ENCODE measurements at places on chromosomes 6 and 20. TPM values are rescaled to one million over a fixed set of nuclear protein-coding genes. Genes with fewer than 3 reads are reported as not detected.

Gene HTR1E
- not detected for total RNA-seq

DNA sequence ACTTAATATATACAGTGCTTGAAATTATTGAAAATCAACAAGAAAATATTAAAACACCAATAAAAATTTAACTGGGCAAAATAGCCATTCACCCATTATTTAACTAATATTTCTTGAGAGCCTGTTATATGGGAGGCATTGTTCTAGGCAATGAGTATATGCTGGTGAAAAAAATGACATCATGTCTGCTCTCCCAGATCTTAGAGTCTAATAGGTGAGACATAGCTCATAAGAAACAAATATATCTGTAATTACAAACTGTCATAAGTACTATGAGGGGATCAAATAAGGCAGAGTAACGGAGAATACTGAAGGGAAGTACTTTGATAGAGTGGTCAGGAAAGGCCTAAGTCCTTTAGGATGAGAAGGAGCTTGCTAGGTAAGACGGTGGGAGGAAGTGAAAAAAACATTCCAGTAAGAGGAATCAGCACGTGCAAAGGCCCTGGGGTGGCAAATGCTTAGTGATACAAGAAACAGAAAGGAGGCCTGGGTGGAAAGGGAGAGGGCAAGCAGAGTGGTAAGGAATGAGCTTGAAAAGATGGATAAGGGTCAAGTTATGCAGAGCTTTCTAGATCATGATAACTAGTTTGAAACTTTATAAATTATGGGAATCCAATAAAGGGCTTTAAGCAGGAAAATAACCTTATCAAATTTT lies 12.2 kb upstream of the FYN start:
- no peaks in the 10 kb centered on the region for H3K27me3 ChIP-seq
- no peak overlapping the region for H3K27ac ChIP-seq
- H3K4me3 ChIP-seq, result no peak overlapping the region
- H3K36me3 ChIP-seq, result no peaks in the 10 kb centered on the region
- DNase-seq, result no peak

GRCh38 chr20:8933381-8933807 lies 135.5 kb upstream of the PLCB4 start:
- no peaks in the 10 kb centered on the region for H3K36me3 ChIP-seq
- H3K27ac ChIP-seq, result no peak overlapping the region
- H3K27me3 ChIP-seq, result no peaks in the 10 kb centered on the region
- no peak overlapping the region for H3K4me3 ChIP-seq
- DNase-seq, result no peak

DNA sequence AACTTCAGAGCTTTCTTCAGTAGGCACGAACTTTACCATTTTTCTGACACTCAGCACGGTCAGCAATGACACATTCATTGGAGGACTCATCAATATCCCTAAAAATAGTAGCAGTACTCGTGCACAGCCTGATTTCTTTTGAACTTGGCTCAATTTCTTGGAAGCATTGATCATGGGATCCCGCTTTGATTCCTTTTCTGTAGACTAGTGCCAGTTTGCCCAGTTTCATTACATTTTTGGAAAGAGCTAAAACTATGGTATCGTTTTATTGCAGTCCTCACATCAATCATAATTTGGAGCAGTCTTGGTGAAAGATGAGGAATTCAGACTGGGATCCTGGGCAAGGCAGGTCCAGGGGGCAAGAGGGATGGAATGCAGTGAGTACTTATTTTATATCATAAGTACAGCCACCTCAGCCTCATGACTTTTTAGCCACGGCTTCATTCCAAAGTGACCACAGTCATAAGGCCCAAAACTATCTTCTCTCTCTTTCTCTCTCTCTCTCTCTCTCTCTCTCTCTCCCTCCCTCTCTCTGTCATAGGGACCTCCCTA lies 170.9 kb upstream of the AKAP12 start:
- peak overlapping the region; percentile 98 for H3K27ac ChIP-seq
- H3K36me3 ChIP-seq, result peaks cover 10% of the 10 kb centered on the region
- H3K4me3 ChIP-seq, result peak overlapping the region; percentile 37
- peaks cover 66% of the 10 kb centered on the region for H3K4me1 ChIP-seq
- no peak for DNase-seq

DNA sequence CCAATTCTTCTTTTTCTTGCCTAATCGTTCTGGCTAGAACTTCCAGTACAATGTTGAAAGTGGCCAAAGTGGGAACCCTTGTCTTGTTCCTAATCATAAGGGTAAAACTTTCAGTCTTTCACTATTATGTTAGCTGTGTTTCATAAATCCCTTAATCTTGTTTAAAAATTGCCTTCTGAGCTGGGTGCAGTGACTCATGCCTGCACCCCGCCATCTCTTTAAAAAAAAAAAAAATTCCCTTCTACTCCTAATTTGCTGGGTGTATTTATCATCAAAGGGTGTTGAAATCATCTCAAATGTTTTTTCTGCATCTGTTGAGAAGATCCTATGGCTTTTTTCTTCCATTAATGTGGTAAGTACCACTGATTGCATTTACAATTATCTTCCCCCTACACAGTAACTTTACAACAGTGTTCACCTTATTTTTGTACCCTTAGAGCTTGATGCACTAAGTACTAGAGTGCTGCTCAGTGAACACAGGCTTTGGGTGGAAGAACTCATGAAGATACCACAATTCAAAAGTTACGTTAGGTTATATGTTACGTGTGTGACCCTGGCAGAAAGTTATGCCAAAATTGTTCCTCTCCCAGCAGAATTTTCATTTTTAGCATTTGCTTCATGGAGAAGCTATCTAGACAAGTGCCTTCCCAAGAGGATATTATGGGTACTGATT lies 9.7 kb downstream of the SNRPB start:
- DNase-seq, result no peak
- H3K27me3 ChIP-seq, result no peaks in the 10 kb centered on the region
- no peaks in the 10 kb centered on the region for H3K4me1 ChIP-seq
- H3K27ac ChIP-seq, result no peak overlapping the region
- no peak overlapping the region for H3K4me3 ChIP-seq

- H3K4me1 ChIP-seq, result no peaks in the 10 kb centered on the region
- H3K27me3 ChIP-seq, result no peaks in the 10 kb centered on the region
- no peak overlapping the region for H3K27ac ChIP-seq
- no peaks in the 10 kb centered on the region for H3K36me3 ChIP-seq
- no peak for DNase-seq
Measured at GRCh38 chr6:39769012-39769411, 23.2 kb upstream of the DAAM2 start.

GRCh38 chr6:51542475-51542874 lies 544.9 kb downstream of the PKHD1 start:
- no peaks in the 10 kb centered on the region for H3K36me3 ChIP-seq
- H3K4me1 ChIP-seq, result no peaks in the 10 kb centered on the region
- H3K4me3 ChIP-seq, result no peak overlapping the region
- H3K27ac ChIP-seq, result no peak overlapping the region
- DNase-seq, result no peak

Gene WFDC10A
- not detected for total RNA-seq

DNA sequence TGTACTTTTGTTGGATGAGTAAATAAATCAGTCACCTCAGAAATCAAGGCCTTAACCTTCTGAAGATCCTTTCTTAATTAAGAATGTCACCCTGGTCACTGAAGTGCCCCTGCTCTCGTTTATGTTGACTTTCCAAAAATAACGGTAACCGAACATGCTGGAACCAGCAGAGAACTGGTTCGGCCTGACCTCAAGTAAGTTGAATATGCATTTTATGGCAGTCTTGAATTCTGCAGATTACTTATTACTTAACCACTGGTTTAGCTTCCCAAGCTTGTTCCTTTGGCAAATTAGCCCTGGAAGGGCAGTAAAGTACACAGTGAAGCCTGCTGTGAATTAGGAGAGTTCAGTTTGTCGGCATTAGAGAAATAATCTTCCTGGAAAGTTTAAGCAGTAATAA lies 12.2 kb downstream of the MAPRE1 start:
- no peaks in the 10 kb centered on the region for H3K27me3 ChIP-seq
- no peaks in the 10 kb centered on the region for H3K4me1 ChIP-seq
- peaks cover 21% of the 10 kb centered on the region for H3K36me3 ChIP-seq
- no peak for DNase-seq

GRCh38 chr20:1274485-1275311 lies 8.6 kb downstream of the SNPH start:
- no peaks in the 10 kb centered on the region for H3K36me3 ChIP-seq
- H3K4me3 ChIP-seq, result no peak overlapping the region
- no peaks in the 10 kb centered on the region for H3K4me1 ChIP-seq
- DNase-seq, result no peak
- no peaks in the 10 kb centered on the region for H3K27me3 ChIP-seq

GRCh38 chr6:121823437-121823851 lies 388.0 kb downstream of the GJA1 start:
- peak; percentile 1 for DNase-seq
- H3K4me3 ChIP-seq, result no peak overlapping the region
- no peaks in the 10 kb centered on the region for H3K4me1 ChIP-seq
- no peaks in the 10 kb centered on the region for H3K36me3 ChIP-seq

Gene FAM162B
- not detected for total RNA-seq

Gene EYA4
- total RNA-seq, result 9.8 TPM

Gene RAB44
- not detected for total RNA-seq

- no peak overlapping the region for H3K27ac ChIP-seq
- H3K4me3 ChIP-seq, result no peak overlapping the region
- no peaks in the 10 kb centered on the region for H3K27me3 ChIP-seq
- no peaks in the 10 kb centered on the region for H3K4me1 ChIP-seq
- H3K36me3 ChIP-seq, result no peaks in the 10 kb centered on the region
Measured at GRCh38 chr20:44394702-44395460, 39.4 kb downstream of the HNF4A start.

Gene ATG5
- total RNA-seq, result 39.8 TPM

Measured in PC-9 (cell line).